ENCODE measurements at places on chromosomes 2 and 18. TPM values are rescaled to one million over a fixed set of nuclear protein-coding genes. Genes with fewer than 3 reads are reported as not detected.

The DUSP11 gene
- 26.3 TPM for total RNA-seq

- H3K36me3 ChIP-seq: no peaks in the 10 kb centered on the region
- DNase-seq: no peak
- H3K27me3 ChIP-seq: no peaks in the 10 kb centered on the region
- no peak overlapping the region for H3K4me3 ChIP-seq
These were observed 894.0 kb downstream of the DCDC2C start for GRCh38 chr2:4597400-4597799.

The MROH2A gene
- total RNA-seq: not detected

DNA sequence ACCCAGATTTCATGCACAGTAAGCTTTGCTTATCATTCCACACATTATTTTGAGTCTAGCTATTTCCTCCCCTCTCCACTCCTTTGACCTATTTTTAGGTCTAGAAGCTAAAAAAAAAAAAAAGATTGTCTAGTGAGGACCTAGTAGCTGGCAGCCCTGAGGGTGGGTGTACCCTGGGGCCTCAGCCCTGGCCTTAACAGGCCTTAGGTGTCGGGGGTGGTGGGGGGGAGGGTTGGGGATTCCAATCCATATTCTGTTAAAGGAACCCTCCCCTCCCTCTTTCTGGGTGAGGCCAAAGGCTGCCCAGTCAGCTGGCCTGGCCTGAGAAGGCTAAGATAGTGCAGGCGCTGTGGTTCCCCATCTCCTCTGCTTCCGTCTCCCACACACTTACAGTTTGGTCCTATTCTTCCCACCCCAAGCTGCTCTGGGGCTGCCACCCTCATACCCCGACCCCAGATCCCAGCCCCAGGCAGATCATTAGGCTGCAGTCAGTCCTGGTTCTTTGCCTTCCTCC is 65.5 kb upstream of the HK2 start:
- peak overlapping the region; percentile 28 for H3K27ac ChIP-seq
- DNase-seq: no peak
- no peaks in the 10 kb centered on the region for H3K36me3 ChIP-seq
- H3K4me3 ChIP-seq: no peak overlapping the region
- H3K27me3 ChIP-seq: no peaks in the 10 kb centered on the region

The TUBA4B gene
- not detected for total RNA-seq

The ACYP2 gene
- 32.0 TPM for total RNA-seq

DNA sequence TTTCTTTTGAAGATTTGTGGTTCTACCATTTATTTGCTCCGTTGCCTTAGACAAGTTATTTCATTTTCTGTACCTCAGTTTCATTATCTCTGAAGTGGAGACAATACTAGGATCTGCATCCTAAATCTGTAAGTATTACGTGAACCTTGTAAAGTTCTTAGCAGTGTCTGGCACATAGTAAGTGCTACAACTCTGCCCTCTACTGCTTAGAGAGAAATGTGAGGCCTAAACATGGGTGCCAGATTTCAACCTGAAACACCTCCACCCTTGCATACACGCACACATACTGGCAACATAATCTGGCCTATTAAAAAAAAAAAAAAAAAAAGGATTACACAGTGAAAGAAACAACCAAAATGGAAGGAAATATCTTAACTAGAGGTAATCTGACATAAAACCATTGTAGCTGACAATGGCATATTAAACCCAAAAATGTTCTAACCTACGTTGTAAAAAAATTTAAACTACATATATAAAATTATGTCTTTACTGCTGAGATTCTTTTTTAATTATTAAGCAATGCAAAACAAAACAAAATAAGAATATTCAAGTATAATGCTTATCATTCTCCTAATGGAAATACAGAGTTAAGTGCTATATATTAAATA is 132.6 kb downstream of the MAP2 start:
- no peak overlapping the region for H3K27ac ChIP-seq
- no peaks in the 10 kb centered on the region for H3K4me1 ChIP-seq
- DNase-seq: no peak
- H3K36me3 ChIP-seq: no peaks in the 10 kb centered on the region
- no peaks in the 10 kb centered on the region for H3K27me3 ChIP-seq

- no peak overlapping the region for H3K4me3 ChIP-seq
- no peak overlapping the region for H3K27ac ChIP-seq
- no peaks in the 10 kb centered on the region for H3K36me3 ChIP-seq
- H3K27me3 ChIP-seq: no peaks in the 10 kb centered on the region
- no peaks in the 10 kb centered on the region for H3K4me1 ChIP-seq
These were observed 32.0 kb downstream of the MERTK start for GRCh38 chr2:111930409-111930808.

DNA sequence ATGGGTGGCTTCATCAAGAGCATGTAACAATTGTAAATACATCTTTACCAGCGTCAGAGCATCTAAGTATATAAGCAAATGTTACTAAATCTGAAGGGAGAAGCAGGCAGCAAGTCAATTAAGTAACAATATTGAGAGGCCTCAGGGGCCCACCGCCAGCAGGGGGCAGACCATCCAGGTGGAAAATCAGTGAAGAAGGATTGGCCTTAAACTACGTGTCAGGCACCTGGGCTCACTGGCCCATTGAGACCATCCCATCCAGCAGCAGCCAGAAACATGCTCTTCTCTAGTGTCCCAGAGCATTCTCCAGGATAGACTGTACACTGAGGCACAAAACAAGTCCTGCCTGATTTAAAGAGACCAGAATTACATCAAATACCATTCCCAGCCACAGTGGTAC is 96.2 kb upstream of the SNTG2 start:
- H3K27ac ChIP-seq: no peak overlapping the region
- H3K36me3 ChIP-seq: no peaks in the 10 kb centered on the region
- no peak overlapping the region for H3K4me3 ChIP-seq
- DNase-seq: no peak

The AFF3 gene
- 18.6 TPM for total RNA-seq

- H3K4me1 ChIP-seq: no peaks in the 10 kb centered on the region
- no peaks in the 10 kb centered on the region for H3K27me3 ChIP-seq
- H3K4me3 ChIP-seq: no peak overlapping the region
- no peak for DNase-seq
- no peak overlapping the region for H3K27ac ChIP-seq
These were observed 51.9 kb upstream of the ZBTB7C start for GRCh38 chr18:48460929-48461583.

DNA sequence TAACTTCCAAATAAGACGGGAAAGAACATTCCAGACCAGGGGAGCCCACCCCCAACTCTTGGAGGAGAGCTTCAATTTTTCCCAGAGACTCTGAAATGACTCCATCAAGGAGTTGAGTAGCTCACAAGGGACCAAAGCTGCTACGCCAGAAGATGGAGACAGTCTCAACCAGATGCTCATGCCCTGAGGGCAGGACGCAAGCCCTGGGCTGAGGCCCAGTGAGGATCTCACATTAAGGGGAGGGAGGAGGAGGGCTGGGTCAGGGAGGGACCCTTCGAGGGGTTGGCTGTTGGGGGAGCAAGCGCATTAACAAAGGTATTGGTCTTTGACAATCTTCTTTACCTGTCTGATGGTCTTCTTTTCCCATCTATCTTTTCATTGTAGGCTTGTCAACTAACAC is 141.3 kb upstream of the SLC1A4 start:
- no peak overlapping the region for H3K27ac ChIP-seq
- no peaks in the 10 kb centered on the region for H3K27me3 ChIP-seq
- no peaks in the 10 kb centered on the region for H3K36me3 ChIP-seq
- no peak overlapping the region for H3K4me3 ChIP-seq
- no peaks in the 10 kb centered on the region for H3K4me1 ChIP-seq

The EFR3B gene
- 1.4 TPM for total RNA-seq

- no peak for DNase-seq
- peaks cover 31% of the 10 kb centered on the region for H3K4me1 ChIP-seq
- H3K4me3 ChIP-seq: no peak overlapping the region
These were observed 15.8 kb downstream of the MTCL1 start for GRCh38 chr18:8721094-8721669.

- H3K27me3 ChIP-seq: no peaks in the 10 kb centered on the region
- no peaks in the 10 kb centered on the region for H3K4me1 ChIP-seq
- no peak for DNase-seq
- no peak overlapping the region for H3K4me3 ChIP-seq
- H3K27ac ChIP-seq: peak overlapping the region; percentile 10
- H3K36me3 ChIP-seq: no peaks in the 10 kb centered on the region
These were observed 142.9 kb upstream of the SMAD2 start for GRCh38 chr18:48073211-48073930.

DNA sequence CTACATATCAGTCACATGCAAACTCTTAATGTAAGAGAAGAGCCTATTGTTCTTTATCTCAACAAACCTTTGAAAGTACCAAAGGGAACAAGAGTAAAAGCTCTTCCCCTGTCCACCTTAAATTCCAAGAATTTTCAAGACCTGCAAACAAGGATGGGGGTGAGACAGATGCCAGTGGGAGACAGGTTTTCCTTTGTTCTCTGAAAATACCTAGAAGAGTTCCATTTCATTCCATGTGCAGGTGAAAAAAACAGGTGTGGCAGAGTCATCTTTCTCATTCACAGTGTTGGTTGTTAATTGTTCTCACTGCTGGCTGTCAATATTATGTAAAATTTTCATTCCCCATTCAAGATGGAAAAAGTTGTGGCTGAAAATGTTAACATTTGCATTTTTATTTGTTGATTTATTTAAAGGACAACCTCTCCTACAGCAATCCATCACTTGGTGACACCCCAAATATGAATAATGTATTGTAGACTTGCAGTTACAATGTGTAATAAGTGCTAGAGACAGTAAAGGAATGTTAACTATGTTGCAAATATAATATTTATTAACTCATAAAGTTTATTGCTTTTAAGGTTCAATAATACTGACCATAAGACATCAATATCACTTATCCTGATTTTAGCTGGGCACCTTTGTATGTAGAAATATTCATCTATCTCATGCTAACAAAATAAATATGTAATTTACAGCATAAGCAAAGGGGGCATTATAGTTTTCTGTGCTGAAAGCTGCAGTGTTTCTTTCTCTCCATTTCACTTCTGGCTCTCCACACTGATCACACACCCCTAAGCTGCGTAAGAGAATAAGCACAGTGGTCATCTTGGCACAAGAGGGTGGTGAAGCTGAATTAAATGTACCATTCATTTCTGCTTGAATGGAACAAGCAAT is 347.0 kb downstream of the KIAA1328 start:
- no peak overlapping the region for H3K4me3 ChIP-seq
- H3K36me3 ChIP-seq: no peaks in the 10 kb centered on the region
- no peak for DNase-seq
- no peaks in the 10 kb centered on the region for H3K27me3 ChIP-seq
- H3K27ac ChIP-seq: no peak overlapping the region
- H3K4me1 ChIP-seq: no peaks in the 10 kb centered on the region

GRCh38 chr18:4406856-4407255 is 48.3 kb downstream of the DLGAP1 start:
- no peak overlapping the region for H3K27ac ChIP-seq
- no peaks in the 10 kb centered on the region for H3K27me3 ChIP-seq
- H3K4me1 ChIP-seq: peaks cover 3% of the 10 kb centered on the region
- no peak for DNase-seq
- H3K36me3 ChIP-seq: no peaks in the 10 kb centered on the region

GRCh38 chr2:67965246-67965645 is 97.6 kb downstream of the C1D start:
- no peak overlapping the region for H3K4me3 ChIP-seq
- H3K4me1 ChIP-seq: no peaks in the 10 kb centered on the region
- DNase-seq: no peak
- no peak overlapping the region for H3K27ac ChIP-seq

- H3K4me1 ChIP-seq: no peaks in the 10 kb centered on the region
- DNase-seq: no peak
- H3K36me3 ChIP-seq: no peaks in the 10 kb centered on the region
- H3K27ac ChIP-seq: no peak overlapping the region
- H3K27me3 ChIP-seq: no peaks in the 10 kb centered on the region
These were observed 151.3 kb downstream of the BCL2 start for GRCh38 chr18:63168287-63168686.

DNA sequence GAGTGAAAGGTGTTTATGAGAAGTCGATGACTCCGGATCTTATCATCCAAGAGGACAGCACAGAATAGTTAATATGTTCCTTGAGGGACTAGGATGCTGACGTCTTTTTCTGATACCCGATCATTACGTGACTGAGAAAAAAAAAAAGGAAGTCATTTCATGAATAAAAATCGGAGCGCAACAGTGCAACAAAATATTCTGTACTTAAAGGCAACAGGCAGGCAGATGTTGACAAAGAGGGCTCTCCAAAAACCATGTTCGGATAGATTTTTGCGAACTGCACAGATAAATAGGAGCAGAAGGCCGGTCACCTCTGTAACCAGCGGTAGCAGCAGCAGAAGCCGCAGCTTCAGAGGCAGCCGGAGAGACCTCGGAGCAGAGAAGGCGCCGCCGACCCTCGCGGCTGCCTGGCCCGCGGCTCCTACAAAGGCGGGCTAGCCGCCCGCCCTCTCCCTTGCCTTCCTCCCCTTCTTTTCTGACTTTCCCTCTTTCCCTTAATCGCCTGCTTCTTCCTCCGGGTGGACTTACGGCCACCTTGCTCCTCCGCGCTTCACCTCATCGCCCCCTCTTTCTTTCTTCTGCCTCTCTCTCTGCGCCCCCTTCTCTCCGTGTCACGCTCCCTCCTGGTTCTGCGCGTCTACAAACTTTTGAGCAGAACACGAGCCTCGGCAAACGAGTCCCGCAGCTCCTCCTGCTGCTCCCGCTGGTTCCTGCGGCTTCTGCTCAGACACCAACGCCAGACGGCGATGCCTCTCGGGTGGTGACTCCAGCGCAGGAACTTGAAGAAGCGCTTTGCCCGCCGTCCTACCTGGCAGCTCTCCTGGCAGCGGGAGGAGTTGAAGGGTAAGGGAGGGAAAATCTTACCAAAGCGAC is at the start of gene ADCYAP1:
ADCYAP1 (plus strand) TSS at position 654 of the 873 bp plus-strand sequence. CDS start 516 bp downstream, outside the sequence.
- no peaks in the 10 kb centered on the region for H3K36me3 ChIP-seq
- peaks cover 52% of the 10 kb centered on the region for H3K27me3 ChIP-seq
- H3K27ac ChIP-seq: no peak within 1 kb of the TSS
- no peaks in the 10 kb centered on the region for H3K4me1 ChIP-seq
- H3K4me3 ChIP-seq: no peak within 1 kb of the TSS

DNA sequence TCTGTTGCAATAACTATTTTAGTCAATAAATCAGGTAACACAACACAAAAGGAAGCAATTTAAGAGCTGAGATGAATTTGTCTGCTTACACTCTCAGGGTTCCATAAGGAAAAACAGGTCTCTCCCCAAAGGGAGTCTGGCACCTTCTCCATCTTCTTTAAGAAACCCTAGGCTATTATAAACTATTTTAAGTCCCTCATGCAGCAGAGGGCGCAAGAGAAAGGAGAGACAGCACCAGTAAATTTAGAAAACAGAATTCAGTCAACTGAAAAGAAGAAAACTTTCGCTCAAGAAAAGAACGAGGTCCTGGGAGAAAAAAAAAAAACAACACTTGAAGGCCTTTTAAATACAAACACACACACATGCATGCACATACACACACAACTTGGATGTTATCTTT is 19.1 kb downstream of the SULT1C4 start:
- DNase-seq: no peak
- no peaks in the 10 kb centered on the region for H3K27me3 ChIP-seq

Measured in sigmoid colon (tissue), 7 donors.